ENCODE measurements at places on chromosomes 5 and 9. TPM values are rescaled to one million over a fixed set of nuclear protein-coding genes. Genes with fewer than 3 reads are reported as not detected.

GRCh38 chr9:113997610-113998009 lies 80.5 kb downstream of the AMBP start:
- no peak overlapping the region for H3K4me3 ChIP-seq
- DNase-seq, result no peak
- H3K27me3 ChIP-seq, result no peaks in the 10 kb centered on the region
- no peak overlapping the region for H3K27ac ChIP-seq
- peaks cover 6% of the 10 kb centered on the region for H3K4me1 ChIP-seq

DNA sequence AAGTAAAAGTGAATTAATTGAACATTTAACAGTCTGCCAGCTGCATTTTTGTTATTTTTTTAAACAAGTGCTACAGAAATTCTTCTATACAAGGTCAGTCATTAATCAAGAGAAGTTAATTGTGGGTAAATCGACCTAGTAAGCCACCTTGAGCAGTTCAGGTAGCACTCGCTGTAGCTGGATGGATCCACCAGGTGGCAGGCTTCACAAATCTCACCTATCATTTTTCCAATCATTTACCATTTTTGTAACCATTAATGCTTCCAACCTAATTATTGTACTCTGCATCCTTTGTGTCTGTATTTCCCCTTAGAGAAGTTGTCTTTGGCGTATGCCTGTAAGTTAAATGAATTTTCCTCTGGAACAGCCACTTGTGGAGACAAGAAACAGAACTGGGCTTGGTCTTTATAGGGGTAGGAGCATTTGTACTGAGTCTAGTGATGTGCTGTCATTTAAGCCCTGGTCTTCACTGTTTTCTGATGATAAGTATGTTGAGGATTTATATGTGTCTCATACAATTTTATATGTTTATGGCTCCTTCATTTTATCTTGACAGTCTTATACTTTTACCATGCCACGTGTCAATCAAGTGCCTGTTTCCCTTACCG lies 39.5 kb downstream of the CD180 start:
- H3K27ac ChIP-seq, result no peak overlapping the region
- DNase-seq, result no peak
- H3K4me3 ChIP-seq, result no peak overlapping the region
- H3K27me3 ChIP-seq, result no peaks in the 10 kb centered on the region

GRCh38 chr5:139438707-139439012 lies 665 bp downstream of the DNAJC18 start:
- peaks cover 3% of the 10 kb centered on the region for H3K4me1 ChIP-seq
- peak overlapping the region; percentile 39 for H3K27ac ChIP-seq
- no peak for DNase-seq
- H3K27me3 ChIP-seq, result no peaks in the 10 kb centered on the region
- peak overlapping the region; percentile 85 for H3K4me3 ChIP-seq
- no peaks in the 10 kb centered on the region for H3K36me3 ChIP-seq

Gene NUTM2G
- total RNA-seq, result not detected

Gene AMBP
- total RNA-seq, result not detected
